ENCODE measurements at places on chromosomes 2 and 18.

- no peak for DNase-seq
These were observed 85.9 kb upstream of the NFATC1 start for GRCh38 chr18:79309614-79310358.

DNA sequence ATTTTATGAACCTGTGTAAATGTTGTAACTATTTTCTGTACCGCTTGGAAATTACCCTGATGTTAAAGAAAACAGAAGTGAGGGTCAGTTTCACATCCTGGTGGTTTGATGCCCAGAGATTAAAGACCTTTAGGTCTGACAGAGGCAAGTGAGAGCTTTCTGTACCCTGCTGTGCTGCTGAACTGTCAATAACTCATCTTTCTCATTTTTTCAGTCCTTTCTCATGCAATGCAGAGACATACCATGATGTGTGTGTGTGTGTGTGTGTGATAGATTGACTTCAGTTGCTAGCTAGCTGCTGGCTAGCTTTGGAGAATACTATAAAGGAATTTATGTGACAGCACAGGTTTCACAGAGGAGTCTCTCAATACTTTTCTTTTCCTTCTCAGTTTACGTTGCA, 2025.6 kb upstream of the LRRTM1 start:
- no peak for DNase-seq

DNA sequence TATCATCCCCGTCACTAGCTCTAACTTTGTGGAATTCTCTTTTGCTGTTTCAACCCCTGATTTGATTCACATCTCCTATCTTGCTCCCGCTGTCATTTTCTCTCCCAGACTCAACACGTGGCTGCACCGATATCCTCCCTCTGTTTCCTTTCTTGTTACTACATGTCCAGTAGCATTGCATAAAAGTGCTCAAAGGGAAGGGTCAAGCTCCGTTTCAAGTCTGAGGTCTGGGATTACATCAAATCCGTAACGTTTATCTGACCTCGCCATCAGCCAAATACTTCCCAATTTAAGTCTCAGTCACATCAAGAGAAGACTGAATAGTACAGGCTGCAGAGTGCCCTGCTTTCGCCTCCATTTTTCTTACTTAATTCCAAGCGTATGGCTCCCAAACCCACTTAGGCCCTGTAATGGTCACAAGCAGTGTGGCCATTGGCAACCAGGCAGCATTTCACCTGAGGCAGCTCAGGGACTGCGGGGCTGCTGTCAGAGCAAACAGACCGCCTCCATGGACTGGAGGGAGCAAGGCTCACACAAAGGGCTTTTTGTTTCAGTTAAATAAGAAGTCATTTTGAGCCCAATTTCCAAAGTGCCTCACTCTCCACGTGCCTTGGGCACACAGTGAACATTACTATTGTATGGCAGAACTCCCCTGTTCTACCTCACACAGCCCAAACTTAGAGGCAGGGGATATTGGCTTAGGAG, 217.8 kb downstream of the BCL11A start:
- no peak for DNase-seq

DNA sequence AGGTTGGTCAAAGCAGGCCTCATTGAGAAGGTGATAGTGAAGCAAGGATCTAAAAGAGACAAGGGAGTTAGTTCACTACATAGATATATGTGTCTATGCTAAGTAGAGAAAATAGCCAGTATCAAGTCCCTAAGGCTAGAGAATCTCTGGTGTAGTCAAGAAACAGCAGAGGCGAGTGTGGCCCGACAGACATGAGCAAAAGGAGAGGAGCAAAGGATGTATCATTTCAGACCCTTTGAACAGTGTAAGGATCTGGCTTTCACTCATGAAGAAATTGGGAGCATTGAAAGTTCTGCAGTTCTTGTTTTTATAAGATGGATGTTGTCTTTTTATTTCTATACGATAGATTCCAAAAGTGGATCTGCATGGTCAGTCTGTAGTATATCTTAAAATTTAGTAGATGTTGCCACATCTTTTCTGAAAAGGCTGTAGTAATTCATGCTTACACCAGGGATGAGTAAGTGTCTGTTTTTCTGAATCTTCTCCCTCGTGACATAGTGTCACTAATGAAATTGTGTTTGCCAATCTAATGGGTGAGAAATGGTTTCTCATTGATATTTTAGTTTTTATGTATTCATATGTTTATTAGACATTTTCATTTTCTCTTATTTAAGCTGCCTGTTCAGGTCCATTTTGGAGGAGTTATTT, 18.8 kb downstream of the SP100 start:
- DNase-seq: no peak

DNA sequence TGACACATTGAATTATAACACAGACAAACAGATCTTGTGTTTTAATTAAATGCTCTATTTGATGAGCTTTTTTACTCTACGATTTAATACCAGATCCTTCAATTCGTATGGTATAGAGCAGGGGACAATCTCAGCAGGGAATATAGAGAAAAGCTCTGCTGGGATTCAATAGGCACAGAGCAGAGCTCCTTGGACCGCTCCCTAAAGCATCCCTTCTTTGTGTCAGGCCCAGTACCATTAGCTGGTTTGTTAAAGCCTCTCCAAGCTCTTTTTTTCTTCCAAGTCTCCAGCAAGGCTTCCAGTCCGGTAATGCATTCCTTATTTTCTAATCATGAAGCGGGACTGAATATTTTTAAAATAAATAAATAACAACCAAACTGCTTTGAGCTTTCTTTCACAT, 466.0 kb downstream of the NR4A2 start:
- DNase-seq: no peak
